Amniotic epithelial cell (primary cell): ENCODE measurements at places on chromosomes 12 and 14.
A peak's percentile ranks its signal among the peaks of the same experiment; 100 is the strongest.

- DNase-seq = no peak
Observed at GRCh38 chr14:82667006-82667405, 1133.4 kb upstream of the SEL1L start.

GRCh38 chr12:3453990-3454680 is 36.9 kb upstream of the PRMT8 start:
- DNase-seq = peak; percentile 10

DNA sequence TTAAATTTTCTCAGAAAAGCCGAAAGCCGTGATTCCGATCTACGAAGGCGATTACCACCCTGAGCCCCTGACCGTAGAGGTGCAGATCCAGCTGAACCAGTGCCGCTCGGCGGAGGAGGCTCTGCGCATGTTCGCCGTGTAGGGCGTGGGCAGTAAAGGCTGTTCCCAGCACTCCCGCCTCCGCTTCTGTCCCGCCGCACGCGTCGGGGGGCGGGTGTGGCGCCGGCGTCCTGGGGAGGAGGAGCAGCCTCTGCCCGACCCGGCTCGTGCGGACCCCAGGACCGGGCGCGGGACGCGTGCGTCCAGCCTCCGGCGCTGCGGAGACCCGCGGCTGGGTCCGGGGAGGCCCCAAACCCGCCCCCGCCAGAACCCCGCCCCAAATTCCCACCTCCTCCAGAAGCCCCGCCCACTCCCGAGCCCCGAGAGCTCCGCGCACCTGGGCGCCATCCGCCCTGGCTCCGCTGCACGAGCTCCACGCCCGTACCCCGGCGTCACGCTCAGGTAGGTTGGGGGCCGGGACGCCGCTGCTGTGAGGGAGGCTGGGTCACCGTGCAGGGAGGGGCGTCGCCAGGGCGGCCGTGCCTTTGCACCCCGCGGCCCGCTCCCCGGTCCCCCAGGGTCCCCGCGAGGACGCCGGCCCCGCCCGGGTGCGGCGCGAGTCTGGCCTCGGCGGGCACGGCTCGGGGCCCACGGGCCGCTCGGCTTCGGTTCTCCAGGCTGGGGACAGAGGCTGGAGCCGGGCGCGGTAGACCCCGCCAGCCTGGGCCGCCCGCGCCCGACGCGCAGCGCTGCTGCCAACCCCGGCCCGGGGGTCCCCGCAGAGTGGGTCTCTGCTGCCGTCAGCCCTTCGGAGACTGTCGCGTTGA is at the start of gene B3GNT4:
Gene B3GNT4 (plus strand): TSS at position 409 of the 866 bp plus-strand sequence. CDS start 910 bp downstream, outside the sequence.
- peak; percentile 48 for DNase-seq

DNA sequence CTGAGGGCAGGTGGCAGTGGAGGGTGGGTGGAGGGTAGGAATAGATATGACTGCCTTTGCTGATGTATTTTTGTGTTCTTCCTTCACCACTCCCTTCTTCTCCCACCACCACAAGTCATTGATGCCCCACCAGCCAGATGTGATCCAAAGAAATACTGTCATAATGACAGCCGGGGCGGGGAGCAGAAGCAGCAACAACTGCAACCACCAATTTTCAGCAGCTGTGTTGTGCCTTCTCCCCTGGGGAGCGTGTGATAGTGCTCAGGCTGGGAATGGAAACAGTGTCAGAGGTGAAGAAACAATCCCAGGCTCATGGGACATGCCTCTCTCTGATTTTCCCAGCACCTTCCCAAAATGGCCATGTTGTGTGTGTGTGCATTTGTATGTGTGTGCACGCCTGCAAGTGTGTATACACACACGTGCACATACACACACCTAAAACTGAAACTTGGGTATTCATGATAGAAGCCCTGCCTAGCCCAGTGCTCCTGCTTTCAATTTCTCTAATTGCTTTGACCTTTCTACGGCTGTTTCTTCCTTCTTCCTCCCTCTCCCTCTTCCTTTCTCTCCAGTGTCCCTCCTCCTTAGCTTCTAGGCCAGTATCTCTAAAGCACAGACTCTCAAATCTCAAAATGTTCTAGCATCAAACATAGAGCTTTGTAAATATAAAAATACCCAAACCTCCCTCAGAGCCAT is 299.2 kb upstream of the FKBP4 start:
- no peak for DNase-seq

GRCh38 chr12:113198296-113198695 is 12.8 kb downstream of the RITA1 start:
- no peak for DNase-seq

DNA sequence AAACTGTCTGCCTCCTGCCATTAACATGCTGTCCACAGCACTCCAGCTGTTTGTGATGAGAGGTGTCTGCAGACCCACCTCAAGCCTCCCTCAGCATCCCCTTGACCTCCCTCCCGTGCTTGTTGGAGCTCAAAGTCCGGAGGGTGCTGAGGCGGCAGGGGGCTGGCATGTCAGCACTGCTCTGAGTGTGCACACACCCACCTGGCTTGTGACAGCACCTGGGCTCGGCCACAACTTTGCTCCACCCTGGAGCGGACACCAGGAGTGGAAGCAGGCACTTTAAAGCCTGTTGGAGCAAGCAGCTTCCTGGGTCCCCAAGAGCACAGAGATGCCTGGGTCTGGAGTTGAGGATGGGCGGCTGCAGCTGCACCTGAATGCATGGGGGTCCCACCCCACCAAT is 20.9 kb downstream of the SERPINA3 start:
- no peak for DNase-seq

GRCh38 chr14:105497671-105498429 is 6.8 kb downstream of the TEDC1 start:
- no peak for DNase-seq

DNA sequence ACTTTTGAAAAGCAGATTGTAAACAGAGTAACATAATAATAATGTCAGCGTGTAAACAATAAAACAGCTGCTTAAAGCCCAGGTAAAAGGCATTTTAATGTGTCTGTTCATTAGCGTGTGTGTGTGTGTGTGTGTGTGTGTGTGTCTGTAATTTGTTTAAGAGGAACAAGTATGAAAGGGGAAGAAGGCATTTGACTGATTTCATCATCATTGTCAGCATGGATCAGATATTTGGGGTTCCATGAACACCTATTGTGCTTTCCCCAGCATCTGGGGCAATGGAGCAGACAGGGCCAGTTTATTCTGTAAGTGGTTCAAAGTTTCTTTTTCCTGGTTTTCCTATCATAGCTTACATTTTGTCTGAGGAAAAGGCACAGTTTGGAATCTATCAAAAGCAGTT is 28.9 kb downstream of the SLC25A21 start:
- no peak for DNase-seq

- peak; percentile 50 for DNase-seq
Observed at GRCh38 chr12:42326541-42327226, 717 bp downstream of the PPHLN1 start.

DNA sequence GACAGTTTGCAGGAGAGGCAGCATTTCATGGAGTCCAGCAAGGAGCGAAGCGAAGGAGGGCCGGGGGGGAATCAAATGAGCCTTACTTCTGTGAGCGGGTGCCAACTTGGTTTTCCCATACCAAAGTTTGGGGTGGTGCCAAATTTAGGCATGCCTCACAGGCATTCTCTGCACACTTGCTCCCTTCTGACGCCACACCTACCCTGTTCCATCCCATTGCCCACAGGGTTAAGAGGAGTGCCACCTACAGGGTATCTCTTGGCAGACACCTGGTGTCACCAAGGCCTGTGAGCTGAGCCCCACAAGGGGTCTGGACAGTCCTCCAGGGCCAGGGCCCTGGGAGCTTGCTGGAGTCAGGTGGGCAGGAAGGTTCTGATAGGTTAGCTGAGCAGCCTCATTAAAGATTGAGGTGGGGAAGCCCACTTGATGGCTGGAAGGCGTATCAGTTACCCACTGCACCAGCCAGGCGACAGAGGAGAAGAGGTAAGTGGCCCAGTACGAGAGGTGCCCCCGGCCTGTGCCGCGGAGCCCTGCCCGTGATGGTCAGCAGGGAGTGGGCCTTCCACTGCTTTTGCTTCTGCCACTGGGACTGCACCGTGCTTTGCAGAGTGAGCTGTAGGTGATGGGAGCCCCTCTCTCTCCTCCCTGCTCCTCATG is 45.2 kb downstream of the DEGS2 start:
- DNase-seq = no peak

GRCh38 chr14:105495101-105495989 is 4.3 kb downstream of the TEDC1 start:
- DNase-seq = no peak

DNA sequence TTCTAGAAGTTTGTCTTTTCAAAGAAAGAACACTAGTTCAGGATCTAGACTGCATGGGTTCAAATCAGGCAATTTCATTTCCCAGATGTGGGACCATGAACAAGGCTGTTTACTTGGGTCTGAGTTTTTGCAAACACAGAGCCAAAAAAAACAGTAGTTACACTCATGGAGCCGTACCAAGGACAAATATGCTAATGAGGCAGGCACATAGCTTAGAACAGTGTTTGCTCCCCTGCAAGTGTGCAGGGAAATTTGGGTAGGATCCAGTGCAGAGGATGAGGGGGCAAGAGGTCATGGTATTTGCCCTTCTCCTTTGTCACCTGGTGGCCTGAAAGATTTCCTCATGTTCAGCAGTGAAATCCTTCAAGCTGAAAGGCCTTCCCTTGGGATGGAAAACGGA is 860.4 kb downstream of the VRK1 start:
- no peak for DNase-seq

DNA sequence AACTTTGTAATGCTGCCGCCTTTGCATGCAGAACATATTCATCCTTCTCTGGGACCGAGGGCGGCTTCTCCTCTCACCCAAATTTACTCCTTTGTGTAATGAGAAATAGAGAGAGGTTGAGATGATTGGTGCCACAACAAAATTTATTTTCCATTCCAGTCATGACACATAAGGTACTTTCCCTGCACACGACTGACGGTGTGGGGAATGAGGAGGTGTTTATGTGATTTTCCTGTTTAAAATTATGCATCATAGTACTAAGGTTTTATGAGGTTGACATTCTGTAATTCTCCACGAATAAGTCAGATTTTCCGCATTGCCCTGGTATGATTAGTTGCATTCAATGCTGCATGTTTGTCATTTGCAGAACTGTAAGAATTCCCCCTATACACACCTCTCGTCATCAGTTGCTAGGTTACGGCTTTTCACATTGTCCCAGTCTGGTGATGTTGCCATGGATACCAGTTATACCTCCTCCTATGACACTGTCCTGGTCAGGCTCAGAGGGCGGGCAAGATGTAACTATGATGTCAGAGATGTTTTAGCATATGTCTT is 23.1 kb downstream of the BICDL1 start:
- peak; percentile 17 for DNase-seq

- peak; percentile 48 for DNase-seq
Observed at GRCh38 chr14:52824462-52824861, 33.1 kb upstream of the GNPNAT1 start.

DNA sequence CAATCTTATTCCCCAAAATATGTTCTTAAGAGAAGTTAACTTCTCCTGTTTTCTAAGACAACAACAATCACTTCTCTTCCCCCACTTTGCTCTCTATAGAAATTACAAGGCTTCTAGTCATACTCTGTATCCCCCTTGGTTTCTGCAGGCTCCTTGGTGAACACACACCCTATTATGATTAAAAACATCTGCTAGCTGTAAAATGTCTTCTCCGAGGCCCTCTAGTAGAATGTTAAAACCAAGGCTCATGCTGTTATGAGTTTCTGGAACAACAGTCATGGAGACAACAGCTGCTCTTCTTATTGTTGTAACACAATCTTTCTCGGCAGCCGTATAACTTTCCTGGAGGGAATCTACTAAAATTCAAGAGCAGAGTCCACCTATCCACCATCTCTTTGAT is 397.5 kb upstream of the CCDC196 start:
- no peak for DNase-seq

GRCh38 chr14:89125216-89125615 is 291.8 kb downstream of the FOXN3 start:
- no peak for DNase-seq

DNA sequence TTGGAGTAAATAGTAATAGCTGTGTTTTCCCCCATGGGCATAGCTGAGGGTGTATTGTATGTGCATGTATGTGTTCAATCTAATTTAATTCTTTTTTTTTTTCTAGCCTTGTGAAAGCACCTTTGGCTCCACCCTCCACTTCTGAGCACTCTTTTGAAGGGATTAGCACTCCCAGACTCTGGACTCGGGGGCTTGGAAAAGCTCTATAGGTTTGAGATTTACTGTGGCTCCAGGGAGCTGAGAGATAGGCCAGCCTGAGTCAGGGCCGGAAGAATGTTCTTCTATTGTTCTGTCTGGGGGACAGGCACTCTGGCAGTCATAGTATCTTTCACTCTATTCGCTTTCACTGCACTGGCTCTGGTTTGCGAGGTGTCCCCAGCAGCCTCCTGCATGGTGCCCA is 540.0 kb upstream of the TBX3 start:
- no peak for DNase-seq

- no peak for DNase-seq
Observed at GRCh38 chr12:106096376-106096775, 42.4 kb downstream of the NUAK1 start.

- peak; percentile 88 for DNase-seq
Observed at GRCh38 chr14:104973135-104973384, 5.1 kb downstream of the AHNAK2 start.

DNA sequence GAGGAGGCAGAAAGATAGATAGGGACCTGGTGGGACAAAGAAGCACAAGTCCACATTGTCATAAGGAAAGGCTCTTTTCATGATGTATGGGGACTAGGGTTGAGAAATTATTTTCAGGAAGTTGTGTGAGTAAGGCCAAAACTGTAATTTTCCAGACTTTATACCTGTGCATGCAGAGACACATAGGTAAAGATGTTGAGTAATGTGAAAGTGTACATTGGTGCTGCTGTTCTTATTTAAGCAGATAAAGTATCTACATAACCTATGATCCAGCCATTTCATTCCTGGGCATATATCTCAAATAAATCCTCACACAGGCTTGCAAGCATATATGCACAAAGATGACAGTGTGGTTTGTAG is 332.2 kb downstream of the DUSP6 start:
- DNase-seq = no peak

GRCh38 chr12:47949441-47950341 is 13.7 kb upstream of the TMEM106C start:
- DNase-seq = peak; percentile 74

DNA sequence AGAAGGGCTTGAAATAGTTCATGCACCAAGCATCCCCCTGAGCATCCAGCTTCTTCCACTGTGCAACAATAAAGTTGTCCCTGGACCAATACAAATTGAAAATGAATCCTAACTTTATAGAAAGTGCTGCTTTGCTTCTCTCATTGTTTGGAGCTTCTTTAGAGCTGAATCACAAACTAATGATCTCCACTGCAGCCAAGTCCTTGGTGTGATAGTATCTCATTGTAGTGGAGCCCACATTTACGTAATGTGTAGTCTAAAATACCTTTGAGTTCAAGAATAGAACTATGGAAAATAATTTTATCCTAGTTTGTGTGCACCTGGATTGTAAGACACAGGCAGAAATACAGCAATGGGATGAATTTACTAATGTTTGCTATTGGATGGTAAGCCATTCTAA is 319.9 kb downstream of the EGLN3 start:
- no peak for DNase-seq

- DNase-seq = no peak
Observed at GRCh38 chr12:104498211-104498801, 41.6 kb downstream of the CHST11 start.
